ENCODE measurements at places on chromosomes 16 and 17.

- DNase-seq = peak; percentile 39
These were observed 994 bp downstream of the CLTC start for GRCh38 chr17:59620518-59621259.

GRCh38 chr16:16005721-16006120, 56.3 kb downstream of the ABCC1 start:
- DNase-seq = no peak

DNA sequence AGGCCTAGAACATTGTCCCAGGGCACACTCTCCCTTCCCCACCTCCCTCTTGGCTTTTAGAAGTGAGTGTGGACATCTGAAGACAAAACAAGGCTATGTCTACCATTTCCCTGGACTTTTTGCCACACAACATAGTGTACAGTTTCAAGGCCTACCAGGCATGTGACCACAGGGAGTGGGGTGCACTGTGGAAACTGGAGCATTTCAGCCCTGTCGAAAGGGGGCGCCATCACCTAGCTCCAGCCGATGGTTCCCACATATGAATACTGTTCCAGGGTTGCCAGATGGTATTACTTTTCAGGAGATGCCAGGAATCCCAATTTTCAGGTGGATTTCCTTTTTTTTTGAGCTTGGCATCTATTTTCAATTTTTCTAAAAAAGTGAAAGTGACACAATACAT, 140.7 kb downstream of the KATNIP start:
- no peak for DNase-seq

- no peak for DNase-seq
These were observed 47.2 kb upstream of the SLC47A1 start for GRCh38 chr17:19486351-19487023.

- DNase-seq = no peak
These were observed 154.7 kb downstream of the C16orf78 start for GRCh38 chr16:49528060-49528865.

DNA sequence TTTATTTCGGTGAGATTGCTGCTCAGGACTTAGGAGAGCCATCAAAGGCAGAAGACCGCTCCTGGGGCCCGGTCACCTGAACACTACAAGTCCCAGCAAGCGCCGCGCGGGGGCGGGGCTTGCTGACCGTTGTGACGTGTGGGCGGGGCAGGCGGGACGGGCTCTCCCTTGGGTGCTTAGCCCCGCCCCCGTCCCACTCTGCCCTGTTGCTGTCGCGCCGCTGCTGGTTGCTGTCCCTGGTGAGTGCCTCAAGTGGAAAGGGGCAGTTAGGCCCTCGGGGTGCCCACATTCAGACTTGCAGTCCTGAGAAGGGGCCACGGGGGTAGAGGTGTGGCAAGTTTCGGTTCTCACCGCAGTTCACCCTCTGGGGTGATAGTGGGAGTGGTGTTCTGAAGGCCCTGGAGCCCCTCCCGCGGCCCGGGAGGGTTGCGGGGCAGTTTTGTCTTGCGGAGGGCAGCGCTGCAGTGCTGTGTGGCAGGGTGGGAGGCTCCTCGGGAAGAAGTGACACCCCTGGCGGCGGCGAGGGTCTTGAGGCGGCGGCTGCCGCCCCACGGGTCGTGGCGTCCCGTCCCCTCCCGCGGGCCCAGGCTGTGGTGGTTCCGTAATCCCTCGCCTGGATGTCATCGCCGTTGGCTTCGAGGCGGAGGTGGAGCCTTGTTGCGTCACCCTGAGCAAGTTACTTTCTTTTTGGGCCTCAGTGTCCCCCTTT, at the start of gene CALCOCO2:
Gene CALCOCO2 (plus strand): TSS at position 196 of the 709 bp plus-strand sequence. CDS start 10,673 bp downstream, outside the sequence.
- peak; percentile 91 for DNase-seq

DNA sequence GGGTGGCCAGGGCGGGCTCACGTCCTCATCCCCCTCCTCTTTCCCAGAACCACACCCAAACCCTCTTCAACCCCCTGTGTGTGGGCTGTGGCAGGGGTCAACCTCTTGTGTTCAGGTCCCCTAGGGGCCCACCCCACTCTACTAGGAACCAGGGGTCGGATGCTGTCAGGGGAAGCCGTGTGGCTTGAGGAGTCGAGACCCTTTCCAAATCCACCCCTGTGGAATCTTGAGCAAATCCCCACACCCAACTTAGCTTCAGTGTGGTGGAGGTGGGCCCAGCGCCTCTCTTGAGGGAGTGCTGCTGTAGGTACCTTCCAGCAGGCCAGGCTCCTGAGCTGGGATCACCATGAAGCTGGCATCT, 121.5 kb downstream of the MRM1 start:
- no peak for DNase-seq

GRCh38 chr17:56159826-56160380, 6.6 kb downstream of the ANKFN1 start:
- no peak for DNase-seq

DNA sequence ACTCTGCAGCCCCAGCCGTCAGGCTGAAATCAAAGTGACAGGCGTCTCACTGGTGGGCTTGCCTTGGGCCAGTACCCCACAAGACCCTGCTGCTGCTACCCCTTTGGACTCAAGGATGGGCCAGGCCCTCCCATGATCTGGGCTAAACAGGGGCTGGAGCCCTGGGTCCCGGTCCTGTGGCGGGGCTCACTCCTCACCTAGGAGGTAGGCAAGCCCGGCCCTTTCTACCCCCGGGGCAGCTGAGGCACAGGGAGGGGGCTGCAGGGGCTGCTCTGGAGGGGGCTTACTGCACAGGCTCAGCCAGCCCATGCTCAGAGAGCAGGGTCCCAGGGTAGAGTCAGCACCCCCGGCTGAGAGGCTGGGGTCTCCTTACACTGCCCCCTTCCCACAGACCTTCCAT, 23.6 kb downstream of the KATNB1 start:
- no peak for DNase-seq

- no peak for DNase-seq
These were observed 2.4 kb downstream of the ZNF267 start for GRCh38 chr16:31875928-31876547.

DNA sequence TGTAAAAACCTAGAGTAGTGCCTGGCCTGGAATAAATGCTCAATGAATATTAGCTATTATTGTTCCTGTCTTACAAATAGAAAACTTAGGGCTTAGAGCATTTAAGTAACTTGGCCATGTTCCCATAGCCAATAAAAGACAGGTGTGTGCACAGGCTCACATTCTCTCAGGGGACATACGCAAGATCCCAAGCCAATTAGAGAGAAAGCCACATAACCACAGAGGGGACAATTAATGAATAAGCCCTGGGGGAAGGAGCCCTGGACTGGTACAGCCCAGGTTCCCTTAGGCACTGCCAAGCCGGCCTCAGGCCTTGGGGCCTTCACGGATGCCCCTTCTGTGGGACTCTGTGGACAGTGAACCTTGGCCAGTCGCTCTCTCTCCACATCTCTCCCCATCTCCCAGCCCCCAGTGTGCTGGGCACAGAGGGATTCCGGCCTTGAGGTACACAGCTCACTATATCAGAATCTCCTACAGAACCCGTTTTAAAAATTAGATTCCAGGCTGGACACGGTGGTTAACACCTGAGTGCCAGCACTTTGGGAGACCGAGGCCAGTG, 27.3 kb upstream of the ABCC12 start:
- DNase-seq = no peak

- DNase-seq = no peak
These were observed 120.2 kb downstream of the RAP1GAP2 start for GRCh38 chr17:2916461-2916860.

- DNase-seq = no peak
These were observed 158.4 kb downstream of the CCDC182 start for GRCh38 chr17:57586742-57587141.

Data from CD4-positive, alpha-beta T cell treated with Interferon gamma for 1 hour (primary cell).